Stimulated activated CD4-positive, alpha-beta T cell treated with anti-CD3 and anti-CD28 coated beads, Interleukin-1b, Interleukin-23, amount 100 ng/mL, for 4 hours (primary cell): ENCODE measurements at places on chromosomes 7 and 10.

- no peak for DNase-seq
Measured at GRCh38 chr7:27802999-27803398, 63.0 kb downstream of the TAX1BP1 start.

DNA sequence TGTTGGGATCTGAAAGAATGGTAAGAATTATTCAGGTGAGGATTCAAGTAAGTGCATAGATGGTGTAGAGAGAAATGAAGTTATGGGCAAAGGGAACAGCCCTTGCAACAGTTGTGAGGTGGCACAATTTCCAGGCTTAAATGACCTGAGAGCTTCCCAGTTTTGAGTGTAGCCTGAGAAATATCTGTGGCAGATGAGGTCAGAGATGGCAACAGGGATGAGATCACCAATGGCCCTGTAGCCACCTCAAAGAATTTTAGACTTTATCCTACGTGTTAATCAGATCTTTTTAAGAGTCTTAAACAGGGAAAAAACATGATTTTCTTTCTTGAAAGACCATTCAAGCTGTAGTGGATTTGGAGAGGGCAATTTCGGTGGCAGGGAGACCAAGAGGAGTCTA, 1.9 kb upstream of the NRF1 start:
- DNase-seq, result no peak

GRCh38 chr7:77917500-77918262, 119.1 kb downstream of the PHTF2 start:
- DNase-seq, result no peak

GRCh38 chr7:952548-953441, 1.7 kb downstream of the ADAP1 start:
- no peak for DNase-seq

DNA sequence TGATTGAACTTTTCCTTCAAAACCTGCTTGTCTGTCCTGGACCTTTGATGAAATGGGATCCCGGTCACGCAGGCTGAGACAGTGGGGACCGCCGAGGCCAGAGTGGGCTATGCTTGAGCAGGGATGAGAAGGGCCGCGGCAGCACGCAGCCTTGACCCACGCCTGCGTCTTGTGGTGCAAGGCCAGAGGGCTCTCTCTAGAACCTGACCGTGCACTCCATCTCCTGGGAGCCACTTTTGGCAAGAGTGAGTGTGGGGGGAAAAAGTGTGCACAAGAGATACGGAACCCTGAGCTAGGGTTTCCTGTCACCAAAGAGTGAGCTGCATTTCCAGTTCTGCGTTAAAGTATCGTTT, 42.4 kb downstream of the WIPI2 start:
- DNase-seq, result no peak

DNA sequence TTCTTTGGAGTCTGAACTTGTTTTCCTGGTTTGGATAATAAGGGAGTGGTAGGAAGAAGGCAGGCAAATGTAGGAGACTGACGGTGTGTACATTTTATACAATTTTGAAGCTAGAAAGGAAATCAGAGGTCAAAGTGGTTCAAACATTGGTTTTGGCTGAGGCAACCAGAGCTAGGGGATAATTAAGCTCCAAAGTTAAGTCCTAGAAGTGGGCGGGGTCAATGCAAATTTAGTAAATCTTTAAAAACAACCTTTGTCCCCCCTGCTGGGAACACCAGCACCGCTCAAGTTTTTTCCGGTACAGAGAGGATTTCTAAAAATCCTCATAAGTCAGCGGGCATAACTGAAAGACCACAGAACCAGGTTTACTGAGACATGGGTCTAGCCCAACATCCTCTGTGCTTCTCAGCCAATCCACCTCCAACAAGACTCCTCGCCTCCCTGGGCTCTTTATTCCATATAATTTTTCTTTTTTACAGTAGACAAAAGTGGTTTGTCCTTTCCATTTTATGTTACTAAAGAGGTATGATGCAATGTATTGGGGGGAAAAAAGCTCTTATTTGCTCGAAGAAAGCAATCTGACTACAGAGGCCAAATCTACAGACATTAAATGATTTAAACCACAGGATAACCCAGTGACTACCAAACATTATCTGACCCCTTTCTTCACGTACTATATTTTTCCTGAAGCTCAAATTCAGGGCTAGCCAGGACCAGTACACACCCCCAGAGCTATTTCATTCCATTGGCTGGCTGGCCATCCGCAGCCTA, 1.6 kb downstream of the GLUD1 start:
- DNase-seq, result no peak

GRCh38 chr7:115827305-115828045, 203.1 kb downstream of the TFEC start:
- no peak for DNase-seq

DNA sequence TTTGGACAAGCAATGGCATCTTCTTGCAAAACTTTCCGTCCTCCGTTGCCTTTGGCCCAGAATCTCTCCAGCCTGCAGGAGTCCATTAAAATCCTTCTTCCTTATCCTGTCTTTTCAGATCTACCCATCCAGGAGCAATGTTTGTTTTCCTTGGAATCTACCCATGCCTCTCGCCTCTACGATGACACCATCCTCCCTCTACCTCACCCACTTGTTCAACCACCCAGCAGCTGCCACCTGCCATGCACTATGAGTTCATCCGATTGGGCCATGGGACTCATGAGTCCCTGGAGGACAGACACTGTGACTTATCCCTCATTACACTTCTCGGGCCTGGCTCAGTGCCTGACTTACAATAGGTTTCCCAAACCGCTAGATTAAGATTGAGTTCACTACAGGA, 26.8 kb upstream of the MGMT start:
- DNase-seq, result no peak

DNA sequence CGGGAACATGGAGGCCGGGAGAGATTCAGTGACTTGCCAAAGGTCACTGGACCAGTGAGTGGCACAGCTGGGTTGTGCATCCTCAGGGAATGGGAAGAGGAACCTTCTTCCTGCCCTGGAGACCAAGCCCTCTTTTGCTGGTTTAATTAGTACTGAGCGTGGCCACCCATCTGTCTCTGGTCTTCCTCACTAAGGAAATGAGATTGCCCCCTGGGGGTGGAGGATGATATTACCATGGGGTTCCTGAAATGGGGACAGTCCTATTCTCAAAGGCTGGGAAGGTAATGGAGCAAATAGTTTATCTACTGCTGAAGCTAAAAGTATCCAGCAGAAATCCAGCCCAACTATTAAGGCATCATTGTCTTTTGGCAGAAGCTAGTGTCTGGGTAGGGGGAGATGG, 98.6 kb upstream of the FGFR2 start:
- no peak for DNase-seq
